ENCODE measurements at places on chromosomes 1 and 21.

- no peak for DNase-seq
These were observed 110.0 kb upstream of the VANGL1 start for GRCh38 chr1:115531631-115532264.

- DNase-seq: peak; percentile 3
These were observed 37.6 kb upstream of the GORAB start for GRCh38 chr1:170494369-170494768.

DNA sequence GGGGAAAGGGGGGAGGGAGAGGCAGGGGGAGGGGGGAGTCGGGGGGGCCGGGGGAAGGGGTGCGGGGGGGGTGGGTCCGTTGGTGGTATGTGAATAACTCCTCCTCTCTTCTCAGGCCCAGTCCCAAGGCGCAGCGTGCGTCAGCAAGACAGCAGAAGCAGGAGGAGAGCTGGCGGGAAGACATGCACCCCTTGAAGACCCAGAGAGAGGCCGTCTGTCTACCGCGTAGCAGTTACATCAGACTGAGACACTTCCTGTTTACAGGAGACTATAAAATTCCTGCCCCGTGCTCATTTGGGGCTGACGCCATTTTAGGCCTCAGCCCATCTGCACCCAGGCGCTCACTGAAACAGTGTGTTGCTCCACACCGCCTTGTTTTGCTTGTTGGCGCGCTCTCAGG is 55.3 kb downstream of the SETD4 start:
- no peak for DNase-seq

DNA sequence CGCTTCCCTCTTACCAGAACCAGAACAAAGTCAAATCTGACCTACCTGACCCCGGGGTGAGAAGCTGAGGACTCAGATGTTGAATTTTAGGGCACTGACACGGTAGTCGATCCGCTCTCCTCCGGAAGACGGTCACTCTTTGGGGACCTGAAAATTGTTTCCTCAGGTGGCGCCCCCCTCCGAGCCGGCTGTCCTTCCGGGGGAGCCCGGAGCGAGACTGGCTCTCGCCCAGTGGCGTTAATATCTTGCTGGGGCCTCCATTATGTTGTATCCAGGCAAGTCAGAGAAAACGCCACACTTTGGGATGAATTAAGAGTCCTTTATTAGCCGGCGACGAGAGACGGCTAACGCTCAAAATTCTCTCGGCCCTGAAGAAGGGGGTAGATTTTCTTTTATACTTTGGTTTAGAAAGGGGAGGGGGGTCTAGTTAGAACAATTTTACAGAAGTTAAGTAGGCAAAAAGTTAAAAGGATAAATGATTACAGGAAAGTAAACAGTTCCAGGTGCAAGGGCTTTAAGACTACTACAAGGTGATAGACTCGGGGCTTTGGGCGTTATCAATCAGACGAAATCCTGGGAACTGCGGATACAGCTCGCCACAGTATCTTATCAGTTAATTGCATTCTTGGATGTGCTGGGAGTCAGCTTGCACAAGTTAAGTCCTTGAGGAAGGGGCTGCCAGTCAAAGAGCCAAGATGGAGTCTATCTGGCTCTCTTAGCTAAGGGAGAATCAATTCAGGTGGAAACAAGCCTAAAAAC is 269.5 kb downstream of the DSCAM start:
- DNase-seq: no peak

- DNase-seq: no peak
These were observed 126.9 kb upstream of the GRIK3 start for GRCh38 chr1:37161171-37161570.

- DNase-seq: no peak
These were observed 249.4 kb upstream of the AJAP1 start for GRCh38 chr1:4404854-4405590.

DNA sequence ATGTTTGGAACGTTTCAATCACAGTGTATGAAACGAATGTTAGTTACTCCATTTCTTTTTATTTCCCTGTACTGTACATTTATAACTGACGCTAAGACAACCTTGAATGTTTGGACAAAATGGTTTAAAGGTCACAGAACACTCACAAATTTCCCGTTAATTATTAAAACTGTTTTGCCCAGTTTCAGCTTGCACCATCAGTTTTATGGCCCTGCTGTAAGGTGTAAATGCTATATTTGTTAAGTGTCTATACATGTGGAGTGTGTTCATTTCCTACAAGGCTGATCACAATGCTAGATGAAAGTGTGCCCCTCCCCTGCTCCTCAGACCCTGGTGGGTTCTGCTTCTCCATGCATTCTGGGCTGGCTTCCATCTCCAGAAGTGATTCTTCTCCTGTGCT is 57.9 kb upstream of the ETS2 start:
- DNase-seq: no peak

Measured in suppressor macrophage treated with lipopolysaccharide for 1 hour (primary cell).